NCI-H2107 (cell line): ENCODE measurements at places on chromosomes 12 and 14.

DNA sequence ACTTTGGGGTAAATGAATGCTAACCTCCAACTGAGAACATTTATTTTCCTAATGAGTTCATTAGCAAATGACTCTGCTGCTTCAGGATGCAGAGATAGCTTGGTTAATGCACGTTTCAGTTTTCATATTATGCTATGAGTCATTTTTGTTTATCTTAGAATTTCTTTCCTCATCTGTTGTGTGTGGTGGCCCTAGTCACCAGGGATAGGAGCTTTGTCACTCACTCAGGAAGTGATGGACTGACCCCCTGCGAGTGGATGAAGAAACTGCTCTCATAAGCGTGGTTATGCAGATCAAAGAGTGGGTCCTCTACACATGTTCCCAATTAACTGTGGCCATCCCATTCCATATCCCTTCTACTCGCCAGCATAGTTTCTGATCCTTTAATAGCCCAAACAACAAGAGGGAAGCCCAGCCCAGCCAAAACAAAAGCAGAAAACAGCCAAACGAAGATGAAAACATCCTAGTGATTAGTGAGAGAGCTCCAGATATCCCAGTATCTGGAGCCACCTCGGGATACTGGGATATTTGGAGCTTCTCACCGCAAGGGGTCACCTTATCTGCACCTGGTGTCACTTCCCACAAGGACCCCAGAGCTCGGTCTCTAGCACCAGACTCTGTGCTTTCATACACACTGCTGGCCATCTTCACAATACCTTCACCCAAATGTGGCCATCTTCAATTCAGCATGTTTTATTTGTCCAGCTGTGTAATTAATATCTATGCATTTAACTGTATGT is 8.6 kb downstream of the TC2N start:
- DNase-seq = no peak

DNA sequence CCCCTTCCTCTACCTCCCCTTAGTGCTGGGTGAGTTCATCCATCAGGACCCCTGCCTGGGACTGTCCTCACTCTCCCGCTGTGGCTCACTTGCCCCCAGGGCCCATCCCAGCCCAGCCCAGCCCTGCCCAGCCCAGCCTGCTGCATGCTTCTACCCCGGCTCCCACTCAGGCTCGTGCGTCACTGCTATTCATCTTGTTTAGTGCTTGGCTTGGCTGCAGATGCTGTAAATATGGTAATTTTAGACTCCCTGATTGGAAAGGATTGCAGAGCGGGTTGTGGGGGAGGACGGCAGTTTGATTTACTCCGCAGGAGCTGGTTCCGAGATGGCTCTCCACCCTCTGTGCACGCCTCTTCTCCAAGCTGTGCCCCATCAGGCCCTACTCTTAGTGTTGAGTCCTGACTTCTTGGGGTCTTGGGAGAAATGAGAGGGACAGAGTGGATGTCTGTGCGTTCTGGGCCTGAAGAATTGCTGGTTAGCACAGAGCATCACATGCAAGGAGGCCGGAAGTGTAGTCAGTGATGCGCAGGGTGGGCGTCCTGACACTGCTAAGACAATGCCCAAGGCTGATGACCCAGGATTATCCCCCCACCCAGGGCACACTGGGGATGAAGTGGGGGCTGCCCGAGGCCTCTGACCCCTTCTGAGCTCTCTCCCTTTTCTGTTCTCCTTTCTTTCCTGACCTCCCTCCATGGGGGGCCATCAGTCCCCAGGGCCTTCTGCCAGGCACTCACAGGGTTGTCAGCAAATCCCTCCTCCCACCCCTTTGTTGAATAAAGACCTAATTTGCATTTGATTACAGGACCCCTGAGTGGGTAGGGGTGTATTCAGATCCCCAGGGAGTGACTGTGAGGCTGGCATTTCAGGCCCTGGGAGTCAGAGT is 244.4 kb downstream of the ZFP36L1 start:
- peak; percentile 68 for DNase-seq

- no peak for DNase-seq
These were observed 46.8 kb upstream of the DLK1 start for GRCh38 chr14:100679707-100680438.

- no peak for DNase-seq
These were observed 4.4 kb downstream of the MSRB3 start for GRCh38 chr12:65282840-65283239.

DNA sequence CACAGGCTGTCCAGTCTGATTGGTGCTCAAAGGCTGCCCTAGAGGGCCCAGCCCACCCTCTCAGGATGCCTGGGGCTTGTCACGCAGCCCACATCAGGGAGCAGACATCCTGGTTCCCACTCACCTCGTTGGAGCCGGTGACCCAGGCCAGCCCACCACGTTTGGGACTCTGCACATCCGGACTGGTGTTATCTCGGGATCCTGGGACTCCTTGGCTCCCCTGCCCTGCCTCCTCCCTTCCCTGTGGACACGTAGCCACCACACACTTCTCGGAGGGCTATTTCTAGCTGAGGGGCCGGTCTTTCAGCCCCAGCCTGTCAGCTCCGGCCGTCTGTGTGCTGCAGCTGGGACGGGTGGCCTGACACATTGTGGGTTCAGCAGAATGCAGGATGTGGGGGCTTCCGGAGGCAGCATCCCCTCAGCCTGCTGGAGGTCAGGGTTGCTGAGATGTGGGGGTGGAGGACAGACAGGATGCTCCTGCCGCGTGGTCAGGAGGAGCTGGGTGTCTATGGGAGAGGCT is 12.8 kb upstream of the FGF23 start:
- no peak for DNase-seq

- DNase-seq = no peak
These were observed 420.9 kb upstream of the ATP2B1 start for GRCh38 chr12:90129366-90130030.

DNA sequence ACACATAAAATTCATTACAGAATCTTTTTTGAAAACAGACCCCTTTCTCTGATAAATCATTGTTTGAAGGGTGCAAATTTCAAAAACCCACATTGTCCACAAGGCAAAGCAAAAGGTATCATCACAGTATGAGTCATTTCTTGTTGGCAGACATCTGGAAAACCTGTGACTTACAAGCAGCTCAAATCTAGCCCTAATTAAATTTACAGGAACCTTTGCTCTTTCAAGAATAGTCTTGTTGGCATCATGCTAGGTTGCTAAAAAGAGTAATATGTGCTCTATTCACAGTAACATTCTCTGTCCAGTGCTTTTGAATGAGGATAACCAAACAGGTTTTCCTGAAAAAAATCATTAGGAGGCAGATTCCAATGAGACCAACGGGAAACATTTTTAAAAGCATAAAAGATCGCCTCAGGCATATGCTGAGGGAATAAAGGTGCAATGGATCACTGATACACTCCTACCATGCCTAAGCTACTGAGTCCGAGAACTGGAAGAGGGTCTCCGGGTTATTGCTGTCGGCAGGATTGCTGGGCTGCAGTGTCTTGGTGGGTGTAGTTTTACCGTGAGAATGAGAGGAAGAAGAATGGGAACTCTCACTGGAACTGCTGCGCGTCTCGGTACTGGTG is 55.5 kb upstream of the TTC7B start:
- DNase-seq = no peak
